Memory B cell (primary cell): ENCODE measurements at places on chromosomes 16 and 17.

- DNase-seq = no peak
Measured at GRCh38 chr17:15492791-15493692, 25.6 kb upstream of the CDRT4 start.

- no peak for DNase-seq
Measured at GRCh38 chr17:66416207-66416940, 114.0 kb downstream of the PRKCA start.

- no peak for DNase-seq
Measured at GRCh38 chr17:77999413-78000173, 41.1 kb downstream of the TNRC6C start.

DNA sequence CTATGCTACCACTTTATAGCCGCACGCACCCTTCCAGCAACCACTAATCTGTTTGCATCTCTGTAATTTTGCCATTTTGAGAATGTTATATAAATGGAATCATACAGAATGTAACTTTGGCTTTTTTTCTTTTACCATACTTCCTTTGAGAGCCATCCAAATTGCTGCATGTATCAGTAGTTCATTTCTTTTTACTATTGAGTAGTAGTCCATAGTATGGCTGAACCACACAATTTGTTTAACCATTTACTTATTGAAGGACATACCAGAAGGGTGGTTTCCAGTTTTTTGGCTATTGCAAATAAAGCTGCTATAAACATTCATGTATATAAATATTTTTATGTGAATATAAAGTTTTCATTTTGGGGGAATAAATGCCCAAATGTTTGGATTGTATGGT lies 8.8 kb downstream of the TENT4B start:
- DNase-seq = no peak

GRCh38 chr16:8887952-8888560 lies 5.9 kb downstream of the LITAFD start:
- DNase-seq = no peak

DNA sequence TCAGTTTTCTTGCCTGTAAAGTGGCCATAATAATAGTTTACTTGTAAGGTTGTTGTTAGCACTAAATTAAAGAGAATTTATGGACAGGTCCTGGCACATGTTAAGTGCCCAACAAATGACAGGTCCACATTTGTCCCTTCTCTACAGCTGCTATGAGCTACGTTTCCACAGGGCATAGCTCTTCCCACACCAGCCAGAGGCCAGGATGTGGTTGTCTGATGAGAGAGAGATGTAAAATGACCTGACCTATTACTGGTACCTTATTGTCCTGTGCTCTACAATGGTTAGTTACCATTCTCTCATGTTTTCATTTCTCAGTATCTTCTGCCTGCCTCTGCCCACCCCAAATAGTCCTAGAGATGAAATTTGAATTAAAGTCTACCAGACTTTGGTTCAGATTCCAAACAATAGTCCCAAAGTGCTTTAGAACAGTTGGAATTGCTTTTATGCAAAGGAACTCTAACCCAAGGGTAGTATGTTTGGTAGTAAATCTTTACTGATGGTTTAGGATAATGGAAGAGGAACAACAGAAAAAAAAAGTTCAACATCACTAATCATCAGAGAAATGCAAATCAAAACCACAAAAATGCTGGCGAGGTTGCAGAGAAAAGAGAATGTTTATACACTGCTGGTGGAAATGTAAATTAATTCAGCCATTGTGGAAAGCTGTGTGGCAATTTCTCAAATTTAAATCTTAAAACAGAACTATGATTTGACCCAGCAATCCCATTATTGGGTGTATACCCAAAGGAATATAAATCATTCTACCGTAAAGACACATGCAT lies 57.1 kb upstream of the ANKFN1 start:
- no peak for DNase-seq

DNA sequence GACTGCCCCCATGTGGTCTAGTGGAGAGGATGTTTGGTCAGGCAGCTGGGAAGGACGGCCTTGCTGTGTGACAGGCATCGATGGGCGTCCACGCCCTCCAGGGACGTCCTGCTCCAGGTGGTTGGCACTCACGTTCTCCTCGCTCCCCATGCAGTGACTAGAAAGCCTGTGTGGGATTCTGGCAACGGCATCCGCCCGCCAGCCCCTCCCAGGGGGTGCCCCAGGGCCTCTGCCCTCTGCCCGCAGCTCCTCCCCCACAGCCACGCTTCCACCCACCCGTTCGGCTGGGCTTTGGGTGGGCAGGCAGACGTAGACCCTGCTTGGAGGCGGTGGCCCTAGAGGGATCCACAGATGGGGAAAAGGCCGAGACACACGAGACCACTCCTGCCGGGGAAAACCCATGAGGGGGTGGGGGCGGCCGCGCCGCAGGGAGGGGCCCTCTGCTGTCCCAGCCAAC lies 4.7 kb upstream of the IL17C start:
- DNase-seq = no peak

DNA sequence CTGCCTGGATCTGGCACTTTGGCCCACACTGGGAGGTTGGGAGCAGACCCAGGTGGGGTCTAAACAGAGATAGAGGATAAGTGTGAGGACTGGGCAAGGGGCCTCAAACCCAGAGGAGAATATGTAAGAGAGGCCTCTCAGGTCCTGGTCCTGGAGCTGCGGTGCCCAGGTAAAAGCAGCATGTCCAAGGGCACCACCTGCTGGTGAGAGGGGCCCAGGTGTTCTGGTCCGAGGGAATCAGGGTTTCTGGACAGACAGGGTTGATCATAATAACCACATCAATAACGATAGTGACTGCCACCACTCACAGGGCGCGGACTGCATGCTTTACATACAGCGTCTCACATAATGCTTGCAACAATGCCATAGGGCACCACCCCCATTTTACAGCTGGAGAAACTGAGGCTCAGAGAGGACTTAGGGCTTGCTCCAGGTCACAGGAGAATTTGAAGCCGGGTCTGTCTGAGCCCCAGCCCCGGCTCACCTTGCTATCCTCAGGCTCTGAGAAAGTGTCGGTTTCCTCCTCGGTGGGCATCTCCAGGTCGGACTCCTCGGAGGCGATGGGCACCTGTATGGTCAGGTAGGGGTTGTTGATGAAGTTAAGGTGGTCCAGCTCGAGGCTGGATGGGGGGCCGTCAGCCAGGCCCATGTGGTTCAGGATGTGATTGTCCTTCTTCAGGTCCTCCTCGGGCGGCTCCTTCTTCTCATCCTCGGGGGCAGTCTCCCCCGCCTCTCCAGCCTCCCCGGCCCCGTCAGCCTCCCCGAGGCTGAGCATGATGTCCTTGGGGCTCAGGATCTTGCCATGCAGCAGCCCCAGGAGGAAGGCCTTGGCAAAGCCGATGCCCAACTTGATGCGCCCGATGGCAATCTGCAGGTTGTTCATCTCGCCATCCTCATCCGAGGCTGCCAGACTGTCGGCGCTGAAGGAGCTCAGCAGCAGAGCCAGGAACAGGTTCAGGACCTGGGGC lies 19.1 kb upstream of the CD79B start:
- DNase-seq = peak; percentile 67

DNA sequence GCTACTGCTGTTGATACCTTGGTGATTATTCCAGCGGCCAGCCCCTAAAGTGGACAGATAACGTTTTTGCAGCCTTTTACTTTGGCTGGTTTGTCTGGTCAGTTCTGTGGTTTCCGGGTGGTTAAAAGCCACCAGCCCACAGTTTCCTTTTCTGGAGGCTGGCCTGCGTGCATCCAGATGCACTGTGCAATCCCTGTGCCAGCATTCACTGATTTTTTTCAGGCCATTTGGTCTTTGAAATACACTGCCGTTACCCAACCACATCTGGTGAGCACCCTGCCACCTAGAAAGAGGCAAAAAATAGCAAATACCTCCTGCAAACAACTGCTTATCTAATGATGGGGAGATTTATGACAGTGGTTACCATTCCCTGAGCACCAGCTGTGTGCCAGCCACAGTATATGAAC lies 797 bp downstream of the NUDT7 start:
- no peak for DNase-seq

DNA sequence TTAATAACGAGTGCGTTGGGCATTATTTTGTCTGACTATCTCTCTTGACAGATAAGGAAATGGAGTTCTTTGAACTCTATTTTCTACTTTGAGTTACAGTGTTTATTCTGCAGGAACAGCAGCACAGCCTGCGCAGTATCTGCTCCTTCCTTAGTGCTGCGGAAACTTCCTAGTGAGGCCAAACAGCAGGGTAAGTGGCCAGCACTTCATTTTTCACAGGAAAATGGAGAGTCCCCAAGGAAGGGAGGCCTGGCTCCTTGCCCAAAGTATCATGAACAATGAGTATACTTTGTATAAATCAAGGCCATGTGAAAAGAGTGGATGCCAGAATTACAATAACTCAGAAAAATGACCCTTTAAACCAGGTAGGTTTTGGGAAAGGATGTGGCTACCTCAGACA lies 140.6 kb downstream of the VPS53 start:
- no peak for DNase-seq

DNA sequence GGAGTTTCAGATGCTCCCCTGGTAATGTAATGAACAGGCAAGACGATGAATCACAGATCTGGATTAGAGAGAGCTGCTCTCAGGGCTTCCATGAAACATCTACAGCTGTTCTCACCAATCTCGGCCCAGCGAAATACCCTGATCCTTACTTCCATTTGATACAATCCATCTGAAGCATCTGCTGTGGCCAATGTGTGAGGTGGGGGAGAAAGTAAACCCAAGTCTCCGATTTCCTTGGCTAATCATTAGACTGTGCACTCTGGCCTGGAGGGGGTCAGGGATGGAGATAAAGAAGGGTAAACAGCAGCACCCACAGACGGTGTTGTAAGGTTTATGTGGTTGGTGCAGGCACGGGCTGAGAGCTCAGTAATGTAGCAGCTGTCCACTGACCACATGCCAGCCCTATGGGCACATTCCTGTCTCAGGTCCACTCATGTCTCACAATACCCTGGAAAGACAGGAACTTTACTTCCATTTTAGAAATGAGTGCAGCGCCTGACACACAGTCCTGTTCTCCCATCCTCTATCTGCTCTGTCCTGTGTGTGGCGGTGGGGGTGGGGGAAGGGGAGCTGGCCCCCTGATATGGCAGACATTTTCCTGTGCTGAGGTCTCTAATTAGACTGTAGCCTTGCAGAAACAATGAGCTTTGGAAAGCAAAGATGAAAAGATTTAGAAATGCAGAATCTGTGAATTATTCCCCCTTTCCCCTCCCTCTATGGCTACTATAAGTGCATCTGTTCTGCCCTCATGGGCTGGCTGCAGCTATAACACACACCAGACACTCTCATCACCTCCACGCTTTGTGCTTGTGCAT lies 48.3 kb upstream of the ERN1 start:
- no peak for DNase-seq

- DNase-seq = no peak
Measured at GRCh38 chr16:86634292-86634691, 55.9 kb downstream of the FOXL1 start.

- no peak for DNase-seq
Measured at GRCh38 chr16:72508191-72508590, 336.2 kb upstream of the PMFBP1 start.

DNA sequence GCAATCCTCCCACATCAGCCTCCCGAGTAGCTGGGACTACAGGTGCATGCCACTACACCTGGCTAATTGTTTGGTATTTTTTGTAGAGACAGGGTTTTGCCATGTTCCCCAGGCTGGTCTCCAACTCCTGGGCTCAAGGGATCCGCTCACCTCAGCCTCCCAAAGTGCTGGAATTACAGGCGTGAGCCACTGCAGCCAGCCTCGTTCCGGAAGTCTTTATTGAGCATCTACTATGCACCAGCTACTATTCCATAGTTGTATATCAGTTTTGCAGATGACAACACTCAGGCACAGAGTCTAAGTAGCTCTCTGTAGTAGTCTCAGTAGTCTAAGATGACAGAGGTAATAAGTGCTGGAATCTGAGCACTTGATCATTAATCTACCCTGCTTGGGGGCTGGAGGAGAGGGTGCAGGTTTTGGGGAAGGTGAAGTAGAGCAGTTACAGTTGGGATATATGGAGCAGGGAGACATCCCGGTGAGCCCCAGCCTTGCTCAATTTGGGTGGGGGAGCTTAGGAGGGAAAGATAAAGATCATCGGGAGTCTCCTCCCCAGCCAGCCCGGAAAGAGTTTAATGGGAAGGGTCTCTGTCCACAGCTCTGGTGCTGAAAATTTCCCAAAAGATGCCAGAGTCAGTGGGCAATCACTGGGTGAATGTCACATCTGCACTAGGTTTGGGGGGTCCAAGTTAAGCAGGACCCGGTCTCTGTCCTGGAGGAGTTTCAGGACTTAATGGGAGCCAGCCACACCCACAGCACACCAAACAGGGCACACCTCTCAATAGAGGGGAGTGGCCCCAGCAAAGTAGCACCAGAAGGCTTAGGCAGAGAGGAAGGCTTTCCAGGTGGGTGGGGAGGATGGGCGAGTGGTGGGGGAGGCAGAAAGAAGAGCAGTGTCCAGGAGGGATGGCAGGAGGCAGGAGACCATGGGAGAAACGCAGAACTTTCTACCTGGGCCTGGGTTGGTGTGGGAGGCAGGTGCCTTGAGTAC lies 1.7 kb downstream of the OTOP3 start:
- DNase-seq = no peak

DNA sequence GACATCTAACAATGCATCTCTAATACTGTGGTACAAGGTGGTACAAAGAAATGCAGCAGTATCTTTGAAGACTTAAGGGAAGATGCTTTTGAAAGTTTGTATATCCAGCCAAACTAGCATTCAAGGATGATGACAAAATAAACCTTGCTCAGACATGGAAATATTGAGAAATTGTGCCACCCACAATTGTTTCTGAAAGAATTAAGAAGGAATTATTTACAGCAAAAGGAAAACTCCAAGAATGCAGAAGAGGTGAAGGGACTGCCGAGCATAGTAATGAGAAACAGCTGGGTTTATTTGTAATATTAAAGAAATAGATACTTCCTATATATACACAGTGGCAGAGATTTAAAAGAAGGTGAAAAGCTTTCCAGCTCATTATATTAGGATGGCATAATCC lies 29.5 kb downstream of the PMFBP1 start:
- no peak for DNase-seq

GRCh38 chr17:73769479-73769878 lies 125.2 kb upstream of the SDK2 start:
- no peak for DNase-seq

- no peak for DNase-seq
Measured at GRCh38 chr17:56761387-56761786, 72.3 kb downstream of the C17orf67 start.

DNA sequence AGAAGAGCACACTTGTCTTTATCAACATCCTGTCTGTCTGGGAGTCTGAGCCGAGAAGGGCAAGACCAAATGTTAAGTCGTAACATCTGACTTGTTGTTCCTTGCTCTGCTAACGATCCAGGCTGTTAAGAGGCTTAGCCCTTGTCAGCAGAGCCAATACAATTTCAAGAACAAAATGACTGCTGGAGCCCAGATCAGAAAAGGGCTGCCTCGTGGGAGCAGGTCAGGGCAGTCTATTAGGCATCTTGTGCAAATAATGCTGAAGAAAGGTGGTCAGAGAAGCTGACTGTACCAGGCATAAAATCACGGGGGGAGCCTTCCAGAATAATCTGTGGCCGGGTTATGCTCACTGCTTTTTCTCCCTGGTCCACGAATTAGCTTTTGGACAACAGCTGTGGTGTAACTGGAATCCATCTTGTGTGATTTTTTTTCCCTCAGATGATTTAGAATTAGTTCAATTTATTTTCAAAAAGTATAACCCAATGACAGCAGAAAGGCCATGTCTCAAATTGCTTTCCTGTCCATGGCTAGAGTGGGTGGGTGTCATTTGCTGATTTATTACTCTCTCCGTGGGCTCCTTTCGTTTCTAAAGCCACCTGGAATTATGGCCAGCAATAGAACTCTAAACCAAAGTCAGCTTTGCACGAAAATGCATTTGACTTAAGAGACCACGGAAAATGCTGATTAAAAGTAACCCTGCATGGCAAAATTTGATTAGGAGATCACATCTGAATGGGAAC lies 221.1 kb upstream of the HSBP1 start:
- DNase-seq = no peak

GRCh38 chr16:22646948-22647556 lies 136.4 kb downstream of the NPIPB5 start:
- no peak for DNase-seq
